NCI-H146 (cell line): ENCODE measurements at places on chromosomes 4 and X.

DNA sequence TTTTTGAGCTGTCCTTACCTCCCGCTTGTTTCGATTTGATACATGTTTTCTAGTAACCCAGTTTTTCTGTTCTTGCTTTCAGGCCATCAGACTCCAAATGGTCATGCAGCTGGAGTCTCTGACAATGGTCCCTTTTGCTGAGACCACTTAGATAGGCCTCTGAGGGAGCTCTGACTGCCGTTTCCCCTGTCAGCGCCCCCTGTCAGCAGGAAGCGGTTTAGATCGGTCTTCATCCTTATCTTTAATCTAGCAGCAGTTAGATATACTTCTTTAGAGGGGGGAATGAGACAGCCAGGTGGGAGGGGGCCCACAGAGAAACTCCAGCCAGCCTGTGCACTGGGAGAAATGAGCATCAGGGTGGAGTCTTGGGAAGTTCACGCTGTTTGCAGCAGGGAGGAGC is 457.9 kb downstream of the GPAT3 start:
- no peak for DNase-seq

DNA sequence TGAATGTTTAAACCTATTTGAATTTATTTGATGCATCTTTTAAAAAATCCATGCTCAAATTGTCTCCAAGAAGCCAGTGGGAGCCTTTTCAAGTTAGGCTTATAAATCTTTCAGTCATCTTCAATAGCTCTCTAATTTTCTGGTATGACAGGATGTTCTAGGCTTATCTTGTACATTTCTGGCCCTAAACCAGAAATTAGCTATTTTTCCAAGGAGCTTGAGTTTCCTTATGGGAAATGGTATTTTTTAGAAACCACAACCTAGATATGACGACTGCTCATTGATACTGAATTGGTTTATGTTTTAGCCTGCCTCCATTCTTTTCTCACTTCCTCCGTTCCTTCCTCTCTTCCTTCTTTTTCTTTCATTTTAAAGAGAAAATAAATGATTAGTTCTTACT is 172.3 kb downstream of the SPRY1 start:
- DNase-seq, result no peak

DNA sequence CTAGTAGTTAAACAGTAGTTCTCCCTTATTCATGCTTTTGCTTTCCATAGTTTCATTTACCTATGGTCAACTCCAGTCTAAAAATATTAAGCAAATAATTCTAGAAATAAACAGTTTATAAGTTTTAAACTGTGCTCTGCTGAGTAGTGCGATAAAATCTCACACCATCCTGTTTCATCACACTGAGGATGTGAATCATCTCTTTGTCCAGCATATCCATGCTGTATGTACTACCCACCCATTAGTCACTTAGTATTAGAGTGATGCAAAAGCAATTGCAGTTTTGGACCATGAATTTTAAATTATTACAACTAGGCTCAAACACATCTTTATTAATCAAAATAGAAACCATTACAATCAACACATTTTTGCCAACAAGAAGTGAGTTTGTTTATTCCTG is 187.4 kb downstream of the TEX13C start:
- DNase-seq, result no peak

DNA sequence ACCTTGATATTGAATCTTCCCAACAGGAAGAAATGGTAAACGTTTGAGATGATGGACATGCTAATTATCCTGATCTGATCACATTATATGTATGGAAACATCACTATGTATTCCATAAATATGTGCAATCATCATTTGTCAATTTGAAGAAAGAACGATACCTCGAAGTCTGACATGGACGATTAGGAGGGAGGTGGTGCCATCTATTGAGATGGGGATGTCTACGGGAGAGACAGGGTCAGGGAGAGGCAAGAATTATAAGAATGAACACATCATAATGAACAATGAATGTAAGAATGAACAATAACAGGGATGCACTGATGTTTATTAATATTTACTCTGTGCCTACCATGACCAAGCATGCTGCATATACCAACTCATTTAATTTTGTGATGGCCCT is 93.7 kb upstream of the SOD3 start:
- no peak for DNase-seq

DNA sequence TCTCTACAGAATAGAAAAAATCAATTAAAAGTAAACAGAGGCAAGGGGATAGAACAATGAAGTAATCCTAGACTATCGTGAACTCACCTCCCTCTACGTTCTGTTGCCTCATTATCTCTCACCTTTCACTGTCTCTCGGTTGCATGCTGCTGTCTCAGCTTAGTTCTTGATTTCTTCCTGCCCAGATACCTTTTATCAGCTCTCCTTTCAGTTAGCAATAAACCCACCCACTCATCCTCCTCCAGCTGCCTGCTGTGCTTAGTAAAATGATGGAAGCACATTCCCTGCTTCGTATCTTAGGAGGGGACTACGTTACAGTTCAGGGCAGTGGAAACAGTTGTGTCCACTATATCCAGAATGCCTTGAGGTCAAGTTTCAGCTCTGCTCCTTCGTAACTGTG is 1709.5 kb upstream of the AGA start:
- no peak for DNase-seq

GRCh38 chr4:87042986-87043820 is 108.4 kb downstream of the AFF1 start:
- DNase-seq, result no peak

- no peak for DNase-seq
These were observed 186.2 kb upstream of the CPXCR1 start for GRCh38 chrX:88560673-88561330.

- DNase-seq, result no peak
These were observed 130.5 kb upstream of the MXRA5 start for GRCh38 chrX:3476973-3477372.

DNA sequence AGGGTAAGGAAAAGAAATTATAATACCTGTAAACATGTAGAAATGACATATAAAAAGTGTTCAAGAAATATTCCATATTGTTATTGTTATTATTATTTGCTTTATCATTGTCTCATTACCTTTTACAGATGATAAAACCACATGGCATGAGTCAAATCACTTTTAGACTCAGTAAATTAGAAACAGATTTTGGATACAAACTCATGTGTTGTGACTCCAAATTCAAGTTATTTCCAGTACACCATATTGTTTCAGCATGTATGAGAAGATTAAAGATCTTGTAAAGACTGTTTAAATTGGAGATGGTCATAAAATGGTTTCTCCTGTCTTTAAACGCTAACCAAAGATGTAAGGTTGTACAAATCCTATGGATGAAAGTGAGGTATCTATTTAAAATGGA is 18.1 kb downstream of the PPP1R2C start:
- DNase-seq, result no peak

GRCh38 chrX:120677004-120677652 is 47.3 kb upstream of the C1GALT1C1 start:
- DNase-seq, result no peak

DNA sequence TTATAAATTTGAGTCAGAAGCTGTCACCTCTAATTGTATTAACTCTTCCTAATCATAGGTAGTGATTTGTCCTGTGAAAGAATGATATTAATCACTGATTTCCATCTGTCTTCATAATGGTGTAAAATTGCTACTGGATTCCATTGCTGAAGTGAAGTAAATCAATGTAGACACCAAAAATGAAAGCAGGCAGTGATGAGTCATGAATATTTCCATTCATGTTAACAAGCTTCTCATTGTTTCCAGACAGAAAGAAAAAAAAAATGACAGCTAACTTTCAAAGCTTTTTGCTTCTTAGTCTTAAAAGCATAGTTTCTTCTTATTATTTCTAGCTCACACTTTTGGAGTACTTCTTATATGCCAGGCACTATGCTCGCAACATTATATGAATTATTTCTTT is 21.5 kb downstream of the FAM114A1 start:
- DNase-seq, result no peak

- DNase-seq, result no peak
These were observed 51.5 kb upstream of the SLC4A4 start for GRCh38 chr4:71287305-71287704.

DNA sequence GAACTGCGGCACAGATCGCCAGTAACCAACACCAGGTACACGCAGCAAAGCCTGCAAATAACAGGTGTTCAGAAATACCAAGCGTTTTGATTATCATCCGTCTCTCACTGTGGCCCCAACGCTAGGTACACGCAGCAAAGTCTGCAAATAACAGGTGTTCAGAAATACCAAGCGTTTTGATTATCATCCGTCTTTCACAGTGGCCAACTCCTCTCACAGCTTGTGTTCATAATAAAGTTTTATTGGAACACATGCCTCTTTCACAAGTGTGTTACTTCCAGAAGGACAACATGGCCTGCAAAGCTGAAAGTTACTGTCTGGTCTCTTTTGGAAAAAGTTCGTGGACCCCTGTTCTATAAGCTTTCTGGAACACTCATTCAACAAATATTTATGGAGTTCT is 153.1 kb downstream of the AFAP1 start:
- DNase-seq, result no peak
